Hepatocyte (in vitro differentiated cells): ENCODE measurements at places on chromosomes 5 and 9.

DNA sequence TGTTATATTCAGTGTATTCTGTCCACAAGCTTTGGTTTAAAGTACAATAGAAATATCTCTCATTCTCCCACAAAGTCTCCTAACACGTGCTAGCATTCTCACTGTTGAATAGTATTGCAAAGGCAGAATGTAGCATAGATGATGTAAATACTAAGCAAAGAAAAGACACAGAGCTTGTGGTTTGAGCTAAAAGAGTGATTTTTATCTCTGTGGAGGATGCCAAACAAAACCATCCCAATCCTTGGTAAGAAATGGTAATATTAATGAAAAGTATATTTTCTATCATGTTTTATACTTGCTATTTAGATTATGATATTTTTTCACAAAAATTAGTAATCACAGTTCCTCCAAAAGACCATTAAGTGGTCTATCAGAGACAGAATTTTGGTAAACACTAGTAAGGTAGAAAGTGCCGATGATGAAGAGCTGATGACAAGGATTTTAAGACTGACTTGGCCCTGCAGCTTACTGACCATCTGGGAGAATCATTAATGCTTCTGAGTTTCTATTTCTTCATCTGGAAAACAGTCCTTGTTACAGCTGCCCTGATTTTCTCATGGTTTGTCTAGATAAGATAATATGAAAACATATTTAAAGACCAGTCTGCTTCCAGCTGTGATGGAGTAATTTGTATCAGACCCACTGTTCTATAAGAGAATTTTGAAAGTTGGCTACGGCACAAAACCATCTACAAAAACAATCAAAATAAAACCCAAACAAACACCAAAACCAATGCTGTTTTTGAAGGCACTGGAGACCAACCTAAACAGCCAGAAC lies 510.2 kb downstream of the SPATA31D1 start:
- no peaks in the 10 kb centered on the region for H3K27me3 ChIP-seq
- H3K4me1 ChIP-seq = no peaks in the 10 kb centered on the region
- H3K4me3 ChIP-seq = no peak overlapping the region
- H3K27ac ChIP-seq = no peak overlapping the region

- peaks cover 9% of the 10 kb centered on the region for H3K4me1 ChIP-seq
- H3K36me3 ChIP-seq = no peaks in the 10 kb centered on the region
- H3K27ac ChIP-seq = no peak overlapping the region
- no peaks in the 10 kb centered on the region for H3K27me3 ChIP-seq
- H3K4me3 ChIP-seq = no peak overlapping the region
- no peak for DNase-seq
Measured at GRCh38 chr5:138273834-138274188, 610 bp downstream of the GFRA3 start.

- H3K27ac ChIP-seq = no peak overlapping the region
- no peak for DNase-seq
- no peaks in the 10 kb centered on the region for H3K27me3 ChIP-seq
- no peaks in the 10 kb centered on the region for H3K36me3 ChIP-seq
- H3K4me1 ChIP-seq = no peaks in the 10 kb centered on the region
Measured at GRCh38 chr5:67393211-67393610, 196.6 kb upstream of the CD180 start.

DNA sequence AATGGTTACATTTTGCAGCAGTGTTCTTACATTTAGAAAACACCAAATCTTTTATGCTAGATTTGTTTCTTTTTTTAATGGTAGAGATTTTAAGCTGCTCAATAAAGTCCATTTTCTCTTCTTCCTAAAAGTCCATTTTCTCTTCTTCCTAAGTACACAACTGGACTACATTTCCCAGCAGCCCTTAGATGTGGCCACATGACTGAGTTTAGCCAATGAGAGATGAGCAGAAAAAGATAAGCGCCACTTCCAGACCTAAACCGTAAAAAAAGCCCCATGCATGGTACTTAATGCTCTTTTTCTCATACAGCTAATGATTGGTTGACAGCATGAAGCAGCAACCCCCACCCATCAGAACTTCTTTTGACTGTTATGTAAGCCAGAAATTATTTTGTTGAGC lies 206.7 kb downstream of the FAM114A2 start:
- H3K4me1 ChIP-seq = no peaks in the 10 kb centered on the region
- DNase-seq = peak; percentile 56
- no peaks in the 10 kb centered on the region for H3K27me3 ChIP-seq
- no peaks in the 10 kb centered on the region for H3K36me3 ChIP-seq

DNA sequence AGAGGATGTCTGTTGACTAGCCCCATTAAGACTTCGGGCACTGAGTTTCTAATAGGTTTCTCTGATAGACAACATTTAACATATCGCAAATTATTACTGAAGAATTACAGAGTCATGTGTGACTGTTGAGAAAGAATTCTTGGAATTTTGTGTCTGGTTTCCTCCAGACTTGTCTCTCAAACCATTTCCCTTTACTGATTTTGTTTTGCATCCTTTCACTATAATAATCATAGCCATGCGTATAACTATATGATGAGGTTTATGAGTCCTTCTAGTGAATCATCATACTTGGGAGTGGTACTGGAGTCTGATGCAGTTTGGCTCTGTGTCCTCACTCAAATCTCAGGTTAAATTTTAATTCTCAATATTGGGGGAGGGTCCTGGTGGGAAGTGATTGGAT lies 27.0 kb downstream of the ZNF169 start:
- H3K27me3 ChIP-seq = no peaks in the 10 kb centered on the region
- no peaks in the 10 kb centered on the region for H3K36me3 ChIP-seq
- no peak overlapping the region for H3K27ac ChIP-seq
- H3K4me1 ChIP-seq = no peaks in the 10 kb centered on the region

GRCh38 chr5:1750469-1750868 lies 49.2 kb downstream of the MRPL36 start:
- DNase-seq = no peak
- H3K27ac ChIP-seq = no peak overlapping the region
- no peaks in the 10 kb centered on the region for H3K36me3 ChIP-seq
- no peak overlapping the region for H3K4me3 ChIP-seq
- H3K27me3 ChIP-seq = no peaks in the 10 kb centered on the region

GRCh38 chr9:34256987-34257585 lies 72.0 kb downstream of the KIF24 start:
- no peaks in the 10 kb centered on the region for H3K36me3 ChIP-seq
- H3K27me3 ChIP-seq = no peaks in the 10 kb centered on the region
- H3K27ac ChIP-seq = no peak overlapping the region

GRCh38 chr9:111645806-111646205 lies 14.7 kb downstream of the DNAJC25 start:
- H3K27me3 ChIP-seq = no peaks in the 10 kb centered on the region
- no peaks in the 10 kb centered on the region for H3K4me1 ChIP-seq
- DNase-seq = no peak
- no peak overlapping the region for H3K4me3 ChIP-seq
- H3K27ac ChIP-seq = no peak overlapping the region
- no peaks in the 10 kb centered on the region for H3K36me3 ChIP-seq

DNA sequence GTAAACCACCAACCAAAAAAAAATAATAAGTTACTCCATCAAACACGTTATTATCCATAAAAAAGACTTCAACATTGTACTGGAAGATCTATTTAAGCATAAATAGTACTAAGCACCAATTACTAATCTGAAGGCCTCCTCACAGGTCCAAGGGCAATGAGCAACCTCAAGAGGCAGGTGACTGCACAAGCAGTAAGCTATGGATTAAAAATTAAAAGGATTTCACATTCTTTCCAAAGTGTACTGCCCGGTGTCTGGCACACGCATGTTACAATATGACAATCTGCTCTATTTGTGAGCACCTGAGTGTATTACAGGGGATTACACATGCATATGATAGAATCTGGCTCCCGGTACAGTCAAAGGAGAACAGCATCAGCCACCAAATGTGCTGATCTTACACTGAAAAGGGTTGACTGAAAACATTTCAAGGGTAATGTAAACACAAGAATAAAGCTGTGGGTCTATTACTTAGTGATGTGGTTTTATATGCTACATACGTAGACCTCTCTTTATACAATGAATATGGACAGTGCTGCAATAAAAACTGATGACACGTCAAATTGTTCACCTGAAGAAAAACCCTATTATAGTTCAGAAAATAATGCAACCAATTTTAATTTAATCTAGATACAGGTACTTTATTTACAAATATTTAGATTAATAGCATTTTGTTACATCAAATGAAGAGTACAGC lies 22.8 kb downstream of the RAB14 start:
- peaks cover 29% of the 10 kb centered on the region for H3K4me1 ChIP-seq
- H3K27me3 ChIP-seq = no peaks in the 10 kb centered on the region
- peak overlapping the region; percentile 14 for H3K27ac ChIP-seq
- no peak overlapping the region for H3K4me3 ChIP-seq

GRCh38 chr5:135489466-135490244 lies 37.5 kb upstream of the TIFAB start:
- H3K36me3 ChIP-seq = no peaks in the 10 kb centered on the region
- H3K27me3 ChIP-seq = peaks cover 88% of the 10 kb centered on the region
- DNase-seq = no peak
- peaks cover 34% of the 10 kb centered on the region for H3K4me1 ChIP-seq
- peak overlapping the region; percentile 0 for H3K4me3 ChIP-seq

- peak overlapping the region; percentile 94 for H3K27ac ChIP-seq
- peak; percentile 28 for DNase-seq
- H3K36me3 ChIP-seq = no peaks in the 10 kb centered on the region
- no peaks in the 10 kb centered on the region for H3K27me3 ChIP-seq
Measured at GRCh38 chr5:57324861-57325260, 151.0 kb downstream of the GPBP1 start.

GRCh38 chr9:133701321-133701980 lies 36.7 kb downstream of the SARDH start:
- no peak overlapping the region for H3K27ac ChIP-seq
- H3K27me3 ChIP-seq = no peaks in the 10 kb centered on the region
- H3K36me3 ChIP-seq = no peaks in the 10 kb centered on the region
- H3K4me3 ChIP-seq = no peak overlapping the region

- peak; percentile 18 for DNase-seq
- H3K4me1 ChIP-seq = no peaks in the 10 kb centered on the region
- H3K27ac ChIP-seq = no peak overlapping the region
- no peak overlapping the region for H3K4me3 ChIP-seq
Measured at GRCh38 chr5:21810737-21811316, 1042.3 kb downstream of the CDH12 start.

DNA sequence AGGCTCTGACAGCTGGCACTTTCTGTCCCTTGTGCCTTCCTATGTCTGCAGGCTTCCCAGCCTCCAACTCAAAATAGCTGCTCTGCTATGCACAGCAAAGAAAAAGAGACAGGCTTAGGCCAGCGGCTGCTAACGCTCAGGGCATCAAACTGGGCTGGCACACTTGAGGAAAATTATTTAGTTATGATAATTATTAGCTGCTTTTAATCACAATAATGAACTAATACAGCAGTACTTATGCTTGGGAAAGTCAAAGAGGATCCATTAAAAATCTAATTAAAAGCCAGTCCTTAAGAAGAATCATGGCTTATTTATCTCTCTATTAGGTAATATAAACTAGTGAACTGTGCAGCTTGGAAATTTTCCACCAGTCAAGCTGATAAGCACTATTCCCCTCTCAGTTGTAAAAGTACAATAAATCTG lies 233.2 kb downstream of the SLIT3 start:
- H3K27me3 ChIP-seq = no peaks in the 10 kb centered on the region
- H3K4me1 ChIP-seq = peaks cover 38% of the 10 kb centered on the region
- no peak for DNase-seq
- H3K27ac ChIP-seq = peak overlapping the region; percentile 6

DNA sequence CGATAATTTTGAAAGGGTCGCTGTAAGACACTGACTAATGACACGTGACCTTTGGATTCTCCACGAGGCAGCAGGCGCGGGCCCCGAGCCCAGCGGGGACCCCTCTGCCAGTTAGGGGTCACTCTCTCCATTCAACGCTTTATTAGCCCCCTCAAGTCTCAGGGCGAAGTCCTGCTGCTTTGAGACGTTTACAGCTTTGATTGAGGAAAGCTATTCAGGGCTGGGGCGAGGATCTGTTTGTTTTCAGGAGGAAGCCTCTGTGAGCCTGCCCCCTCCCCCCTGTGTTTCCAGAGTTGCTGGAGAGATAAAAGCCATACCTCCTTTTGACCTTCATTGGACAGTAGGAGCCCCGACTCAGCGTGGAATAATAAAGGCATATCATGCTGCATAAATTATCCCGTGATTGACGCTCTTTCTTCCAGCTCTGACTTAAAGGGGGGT lies 31.4 kb upstream of the MSX2 start:
- H3K27me3 ChIP-seq = peaks cover 12% of the 10 kb centered on the region
- H3K4me1 ChIP-seq = peaks cover 25% of the 10 kb centered on the region
- peak overlapping the region; percentile 84 for H3K27ac ChIP-seq

GRCh38 chr5:161387121-161387520 lies 159.4 kb downstream of the GABRB2 start:
- H3K27ac ChIP-seq = no peak overlapping the region
- DNase-seq = no peak
- H3K4me3 ChIP-seq = no peak overlapping the region
- H3K36me3 ChIP-seq = no peaks in the 10 kb centered on the region
- H3K4me1 ChIP-seq = no peaks in the 10 kb centered on the region

GRCh38 chr5:8329773-8330172 lies 460.8 kb downstream of the MTRR start:
- no peaks in the 10 kb centered on the region for H3K27me3 ChIP-seq
- no peak overlapping the region for H3K4me3 ChIP-seq
- no peaks in the 10 kb centered on the region for H3K36me3 ChIP-seq
- H3K27ac ChIP-seq = no peak overlapping the region
- no peak for DNase-seq
- H3K4me1 ChIP-seq = no peaks in the 10 kb centered on the region

GRCh38 chr5:68953231-68953874 lies 140.5 kb upstream of the SLC30A5 start:
- no peaks in the 10 kb centered on the region for H3K36me3 ChIP-seq
- H3K27ac ChIP-seq = no peak overlapping the region
- H3K27me3 ChIP-seq = no peaks in the 10 kb centered on the region
- DNase-seq = no peak
- H3K4me3 ChIP-seq = no peak overlapping the region

DNA sequence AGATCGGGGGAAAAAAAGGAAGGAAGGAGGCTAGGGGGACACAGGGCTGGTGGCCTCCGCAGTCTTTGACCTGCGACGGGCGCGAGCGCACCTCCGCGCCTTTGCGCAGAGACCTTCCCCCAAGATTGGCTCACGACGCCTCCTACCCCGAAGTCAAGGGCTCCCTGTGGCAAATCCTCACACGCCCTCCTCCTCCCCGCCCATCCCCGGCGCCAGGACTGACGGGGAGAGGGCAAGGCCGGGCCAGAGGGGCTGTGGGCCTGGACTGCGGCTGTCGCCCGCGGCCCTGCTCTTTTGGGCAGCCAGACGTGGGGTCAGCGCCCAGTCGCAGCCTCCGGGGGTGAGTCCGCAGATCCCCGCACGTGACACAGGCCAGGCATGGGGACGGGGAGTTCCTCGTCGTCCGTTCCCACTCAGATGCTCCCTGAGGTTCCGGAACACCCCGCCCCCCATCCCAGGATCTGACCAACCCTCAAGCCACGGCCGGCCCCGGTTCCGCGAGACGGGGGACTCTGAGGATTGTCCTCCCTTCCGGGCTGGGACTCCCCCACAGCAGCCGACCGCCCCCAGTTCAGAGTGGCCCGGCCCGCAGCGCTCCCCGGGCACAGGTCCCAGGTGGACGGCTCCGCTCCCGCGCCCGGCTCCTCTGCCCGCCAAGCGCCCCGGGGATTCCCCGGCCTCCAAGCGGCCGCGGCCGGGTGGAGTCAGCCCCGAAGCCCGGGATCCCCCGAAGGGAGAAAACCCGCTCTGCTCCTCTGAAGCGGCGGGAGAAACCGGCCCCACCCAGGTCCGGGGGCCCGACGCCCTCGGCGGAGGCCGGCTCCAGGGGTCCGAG lies 543 bp upstream of the ANKRD33B start:
- peak overlapping the region; percentile 64 for H3K4me3 ChIP-seq
- no peaks in the 10 kb centered on the region for H3K36me3 ChIP-seq
- peaks cover 29% of the 10 kb centered on the region for H3K27me3 ChIP-seq
- peak; percentile 65 for DNase-seq
- H3K27ac ChIP-seq = peak overlapping the region; percentile 29
- peaks cover 21% of the 10 kb centered on the region for H3K4me1 ChIP-seq

GRCh38 chr5:122367456-122367855 lies 55.4 kb downstream of the SNCAIP start:
- H3K4me3 ChIP-seq = no peak overlapping the region
- no peaks in the 10 kb centered on the region for H3K27me3 ChIP-seq
